ENCODE measurements at places on chromosomes 13 and 19. TPM values are rescaled to one million over a fixed set of nuclear protein-coding genes. Genes with fewer than 3 reads are reported as not detected.

Gene PABPC3
- not detected for total RNA-seq

Gene FCAR
- total RNA-seq = 2.2 TPM

Gene ACP5
- 6.1 TPM for total RNA-seq

DNA sequence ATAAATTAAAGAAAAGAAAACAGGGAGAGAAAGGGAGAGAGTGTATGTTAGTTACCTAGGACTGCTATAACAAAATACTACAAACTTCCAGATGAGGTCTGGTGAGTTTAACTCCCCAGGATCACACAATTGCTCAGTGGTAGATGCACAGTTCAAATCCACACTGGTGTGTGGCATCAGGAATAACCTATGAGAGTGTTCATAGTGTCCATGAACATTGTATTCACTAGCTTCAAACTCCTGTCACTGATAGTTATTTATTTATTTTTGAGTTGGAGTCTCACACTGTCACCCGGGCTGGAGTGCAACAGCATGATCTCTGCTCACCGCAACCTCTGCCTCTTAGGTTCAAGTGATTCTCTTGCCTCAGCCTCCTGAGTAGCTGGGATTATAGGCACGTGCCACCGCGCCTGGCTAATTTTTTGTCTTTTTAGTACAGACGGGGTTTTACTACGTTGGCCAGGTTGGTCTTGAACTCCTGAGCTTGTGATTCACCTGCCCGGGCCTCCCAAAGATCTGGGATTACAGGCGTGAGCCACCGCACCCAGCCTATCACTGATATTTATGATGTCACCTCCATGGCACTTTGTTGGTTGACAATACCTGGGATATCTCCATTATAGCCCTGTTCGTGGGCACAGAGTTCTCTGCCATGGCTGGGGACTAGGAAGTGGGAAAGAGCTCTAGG, at the start of gene NFILZ:
Gene NFILZ (plus strand): TSS at position 638 of the 688 bp plus-strand sequence. CDS start 46,133 bp downstream, outside the sequence.
- DNase-seq = no peak

DNA sequence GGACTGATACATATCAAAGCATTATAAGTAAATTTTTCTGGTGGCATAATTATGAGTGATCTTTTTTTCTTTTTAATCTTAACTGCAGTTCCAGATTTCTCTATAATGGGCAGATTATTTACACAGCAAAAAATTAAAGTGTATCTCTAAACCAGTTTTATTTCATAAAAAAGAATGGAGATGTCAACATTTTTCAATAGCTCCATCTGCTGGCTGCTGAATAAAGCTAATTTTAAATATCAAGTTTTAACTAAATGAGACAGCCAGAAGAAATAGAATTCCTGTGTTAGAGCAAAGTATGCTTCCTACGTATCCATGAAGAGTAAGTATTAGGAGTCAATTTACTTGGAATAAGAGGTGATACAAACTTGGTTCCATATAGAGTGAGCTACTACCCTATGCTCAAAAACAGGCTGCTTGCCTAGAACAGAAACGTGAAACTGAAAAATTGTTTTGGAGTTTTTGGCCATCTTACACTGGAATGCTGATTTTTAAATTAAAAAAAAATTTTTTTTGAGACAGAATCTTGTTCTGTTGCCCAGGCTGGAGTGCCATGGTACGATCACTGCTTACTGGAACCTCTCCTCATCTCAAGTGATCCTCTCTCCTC, 5.0 kb upstream of the PDS5B start:
- no peak for DNase-seq

DNA sequence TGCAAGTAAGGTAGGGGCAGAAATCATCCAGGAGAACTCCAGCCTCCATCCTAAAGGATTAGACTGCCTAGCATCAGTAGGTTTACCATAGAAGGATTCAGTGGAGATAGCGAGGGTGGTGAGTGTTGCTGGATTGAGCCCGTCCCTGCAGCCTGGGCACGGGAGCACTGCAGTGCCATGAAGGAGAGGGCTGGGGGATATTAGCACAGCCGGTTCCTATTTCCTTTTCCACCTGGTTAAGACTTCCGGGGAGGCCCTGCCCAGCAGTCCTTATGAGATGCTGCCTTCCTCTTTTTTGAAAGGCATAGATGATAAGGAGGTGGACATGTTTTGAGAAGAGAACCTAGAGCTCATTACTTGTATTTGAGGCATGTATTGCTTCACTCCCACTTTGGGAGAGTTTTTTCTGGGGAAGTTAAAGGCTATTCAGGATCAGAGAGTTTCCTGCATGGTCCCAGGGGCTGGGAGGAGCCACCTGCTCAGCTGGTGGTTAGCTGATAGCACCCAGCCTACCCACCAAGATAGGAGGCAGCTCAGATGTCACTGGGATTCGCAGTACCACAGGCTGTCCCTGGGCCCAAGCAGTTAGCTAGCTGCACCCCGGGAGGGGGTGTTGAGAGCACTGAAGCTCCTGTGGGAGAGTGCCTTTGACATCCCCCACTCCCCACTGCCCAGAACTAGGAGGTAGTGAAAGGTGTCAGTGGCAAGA, 17.2 kb downstream of the ACTN4 start:
- no peak for DNase-seq

GRCh38 chr19:55304279-55304978, 20.6 kb downstream of the BRSK1 start:
- DNase-seq = no peak

- no peak for DNase-seq
These were observed at the start of gene CCDC8 for GRCh38 chr19:46413262-46414031. Gene CCDC8, minus strand, starts transcription at chr19:46413564. Its CDS starts 754 bp downstream, at chr19:46412810.

DNA sequence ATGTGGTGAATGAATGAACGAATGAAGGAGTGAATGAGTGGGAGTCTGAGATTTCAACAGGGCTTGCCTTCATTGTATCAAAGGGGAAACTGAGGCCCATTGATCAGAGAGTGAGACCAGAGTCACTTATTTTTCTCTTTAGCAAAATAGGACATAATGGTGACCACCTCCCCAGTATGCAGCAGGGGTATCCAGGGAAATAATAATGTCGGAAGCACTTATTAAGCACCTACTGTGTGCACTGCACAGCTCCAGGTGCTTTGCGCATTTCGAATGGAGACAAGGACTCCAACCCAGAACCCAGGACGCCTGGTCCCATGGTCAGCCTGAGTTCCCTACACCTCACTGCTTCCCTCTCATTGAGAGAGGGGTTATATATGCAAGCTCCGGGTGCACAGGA, 26.8 kb upstream of the SEMA6B start:
- no peak for DNase-seq

DNA sequence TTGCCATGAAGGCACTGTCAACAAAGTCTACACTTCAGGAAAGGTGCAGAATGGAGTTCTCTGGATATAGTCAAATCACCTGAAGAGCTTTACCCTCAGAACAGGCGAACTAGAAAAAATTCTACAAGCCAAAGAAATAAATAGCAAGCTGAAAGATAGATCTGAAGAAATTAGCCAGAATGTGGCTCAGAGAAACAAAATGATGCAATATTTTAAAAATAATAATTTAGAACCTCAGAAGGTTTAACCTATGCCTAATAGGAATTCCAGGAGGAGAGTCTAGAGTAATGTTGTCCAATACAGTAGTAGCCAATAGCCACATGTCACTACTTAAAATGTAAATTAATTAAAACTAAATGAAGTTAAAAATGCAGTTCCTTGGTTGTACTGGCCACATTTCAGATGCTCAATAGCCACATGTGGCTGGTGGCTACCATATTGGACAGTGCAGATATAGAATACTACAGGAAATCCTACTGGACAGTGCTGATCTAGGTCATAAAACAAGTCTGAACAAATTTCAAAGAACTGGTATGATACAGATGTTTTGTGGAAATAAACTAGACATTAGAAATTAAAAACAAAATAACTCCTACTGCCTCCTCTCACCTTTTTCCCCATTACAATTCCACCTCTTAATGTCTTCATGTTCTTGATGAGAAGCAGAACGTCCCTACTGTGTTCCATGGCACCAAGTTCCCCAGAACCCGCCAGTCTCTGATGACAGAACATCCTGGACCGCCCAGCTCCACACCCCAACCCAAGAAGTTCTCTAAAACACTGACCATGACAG, 679 bp upstream of the CDADC1 start:
- DNase-seq = no peak

All from vagina (tissue), 2 donors.